ENCODE measurements at places on chromosomes 4 and X. TPM values are rescaled to one million over a fixed set of nuclear protein-coding genes. Genes with fewer than 3 reads are reported as not detected.

Gene BLOC1S4
- polyA plus RNA-seq: 10.2 TPM

Gene ARR3
- polyA plus RNA-seq: not detected

Gene PLK4
- polyA plus RNA-seq: 31.3 TPM

Gene MAP7D3
- polyA plus RNA-seq: 14.7 TPM

Gene IL9R
- not detected for polyA plus RNA-seq

Gene ATP10D
- polyA plus RNA-seq: 7.9 TPM

All from testis (tissue), 5 donors.